Left renal cortex interstitium (tissue), 4 donors: ENCODE measurements at places on chromosomes 1 and 21. TPM values are rescaled to one million over a fixed set of nuclear protein-coding genes. Genes with fewer than 3 reads are reported as not detected.

DNA sequence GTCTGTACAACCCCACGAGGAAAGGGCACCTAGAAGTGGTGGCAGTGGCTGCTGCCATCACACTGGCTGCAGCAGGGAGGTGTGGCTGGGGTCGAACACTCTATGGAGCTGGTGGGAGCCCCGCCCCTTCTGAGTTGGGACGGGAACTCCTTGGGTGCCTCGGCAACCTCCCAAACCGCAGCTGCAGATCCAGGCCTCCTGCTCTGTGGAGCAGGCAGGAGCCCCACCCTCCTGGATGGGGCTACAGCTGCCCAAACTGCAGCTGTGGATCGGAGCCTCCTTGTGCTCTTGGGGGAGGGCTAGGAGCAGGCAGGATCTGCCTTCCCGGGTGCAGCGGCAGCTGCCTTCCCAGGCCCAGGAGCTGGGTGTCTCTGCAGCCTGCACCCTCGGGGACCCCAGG, 38.9 kb upstream of the TARDBP start:
- no peak for DNase-seq

DNA sequence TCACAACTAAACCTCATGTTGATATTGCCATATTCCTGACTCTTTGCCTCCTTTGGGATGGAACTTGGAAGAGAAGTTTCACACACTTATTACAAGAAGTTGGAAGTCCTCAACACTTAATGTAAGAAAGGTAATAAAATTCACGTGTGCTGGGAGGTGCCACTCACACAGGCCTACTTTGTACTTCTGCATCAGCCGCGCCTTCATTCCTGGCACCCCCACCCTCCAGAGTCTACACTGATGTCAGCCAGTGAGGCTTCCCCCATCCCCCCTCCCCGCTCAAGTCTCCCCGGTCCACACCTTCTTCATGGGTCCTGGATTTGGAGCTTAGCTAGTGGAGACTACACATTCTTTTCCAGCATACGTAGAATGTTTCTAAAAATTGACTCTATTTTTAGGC, 24.8 kb upstream of the SLC45A1 start:
- DNase-seq: no peak

DNA sequence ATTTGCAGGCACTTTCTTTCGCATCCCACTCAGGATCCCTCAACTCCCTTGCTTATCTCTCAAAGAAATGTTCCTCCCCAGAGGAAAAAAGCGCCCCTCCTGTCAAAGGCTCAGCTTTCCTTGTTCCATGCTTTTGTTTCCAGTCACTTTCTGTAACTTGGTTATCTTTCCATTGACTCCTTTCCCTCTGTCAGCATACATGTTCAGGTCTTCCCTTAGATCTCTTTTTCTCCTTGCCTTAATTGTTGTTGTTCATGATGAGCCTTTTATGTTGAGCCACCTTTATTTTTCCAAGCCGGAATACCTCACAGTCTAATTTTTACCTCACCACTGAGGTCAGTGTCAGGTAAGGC, 46.5 kb upstream of the PODN start:
- DNase-seq: no peak

- DNase-seq: no peak
Observed at GRCh38 chr1:64474665-64475439, 4.9 kb downstream of the CACHD1 start.

GRCh38 chr21:35007348-35007747, 41.8 kb downstream of the RUNX1 start:
- no peak for DNase-seq

GRCh38 chr1:160261893-160262794, at the start of gene DCAF8:
TSS of gene DCAF8 (minus strand) at chr1:160262549. CDS start at chr1:160244008, 18,541 bp downstream.
- DNase-seq: peak; percentile 96

DNA sequence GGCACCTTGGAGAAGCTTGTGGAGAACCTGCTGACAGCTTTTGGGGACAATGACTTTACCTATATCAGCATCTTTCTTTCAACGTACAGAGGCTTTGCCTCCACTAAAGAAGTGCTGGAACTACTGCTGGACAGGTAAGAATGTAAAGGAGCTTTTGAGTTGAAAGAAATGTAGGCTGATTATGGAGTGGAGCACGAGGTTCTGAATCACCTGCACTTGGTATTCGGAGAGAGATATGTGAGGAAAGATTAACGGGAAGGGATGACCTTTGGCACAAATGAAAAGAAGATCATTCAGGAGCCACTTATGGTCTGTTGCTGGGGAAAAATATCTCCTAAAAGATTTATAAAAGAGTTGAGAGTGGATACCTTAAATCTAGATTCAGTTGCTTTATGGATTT, 42.7 kb downstream of the RGL1 start:
- DNase-seq: no peak

DNA sequence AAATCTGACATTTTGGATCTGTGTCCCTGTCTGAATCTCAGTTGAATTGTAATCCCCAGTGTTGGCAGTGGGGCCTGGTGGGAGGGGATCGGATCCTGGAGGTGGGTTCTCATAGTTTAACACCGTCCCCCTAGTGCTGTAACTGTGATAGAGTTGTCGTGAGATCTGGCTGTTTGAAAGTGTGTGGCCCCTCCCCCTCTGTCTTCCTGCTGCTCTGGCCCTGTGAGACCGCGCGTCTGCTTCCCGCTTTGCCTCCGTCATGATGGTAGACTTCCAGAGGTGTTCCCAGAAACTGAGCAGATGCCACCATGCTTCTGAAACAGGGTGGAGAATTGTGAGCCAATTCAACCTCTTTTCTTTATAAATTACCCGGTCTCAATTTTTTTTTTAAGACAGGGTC, 25.0 kb downstream of the AGPAT3 start:
- no peak for DNase-seq

DNA sequence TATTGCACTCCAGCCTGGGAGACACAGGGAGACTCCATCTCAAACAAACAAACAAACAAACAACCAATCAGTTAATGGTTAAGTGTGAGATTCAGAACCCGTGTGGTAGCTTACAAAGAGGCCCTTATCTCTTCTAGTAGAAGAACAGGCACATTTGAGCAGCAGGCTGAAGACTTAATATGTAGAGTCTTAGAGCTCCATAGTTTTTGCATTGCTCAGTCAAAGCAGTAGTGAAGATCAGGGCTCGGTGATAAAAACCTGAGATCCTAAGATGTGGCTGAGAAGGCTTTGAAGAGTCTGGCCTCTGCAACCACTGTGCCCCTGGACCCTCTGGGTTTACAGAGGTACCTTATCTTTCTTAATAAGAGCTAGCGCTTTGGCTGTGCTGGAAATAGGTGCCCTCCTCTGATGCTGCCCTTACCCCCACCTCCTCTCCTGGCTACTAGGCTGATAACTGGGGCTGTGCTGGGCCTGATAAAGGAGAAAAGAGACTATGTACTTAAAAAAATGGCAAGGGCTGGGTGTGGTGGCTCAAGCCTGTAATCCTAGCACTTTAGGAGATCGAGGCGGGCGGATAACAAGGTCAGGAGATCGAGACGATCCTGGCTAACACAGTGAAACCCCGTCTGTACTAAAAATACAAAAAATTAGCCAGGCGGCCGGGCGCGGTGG, 10.5 kb upstream of the UCK2 start:
- DNase-seq: no peak

DNA sequence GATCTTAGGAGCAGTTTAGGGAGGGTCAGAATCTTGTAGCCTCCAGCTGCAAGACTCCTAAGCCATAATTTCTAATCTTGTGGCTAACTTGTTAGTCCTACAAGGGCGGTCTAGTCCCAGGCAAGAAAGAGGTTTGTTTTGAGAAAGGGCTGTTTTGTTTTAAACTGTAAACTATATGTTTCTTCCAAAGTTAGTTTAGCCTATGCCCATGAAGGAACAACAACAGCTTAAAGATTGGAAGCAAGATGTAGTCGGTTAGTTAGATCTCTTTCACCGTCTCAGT, 62.0 kb downstream of the SLC16A1 start:
- DNase-seq: no peak

DNA sequence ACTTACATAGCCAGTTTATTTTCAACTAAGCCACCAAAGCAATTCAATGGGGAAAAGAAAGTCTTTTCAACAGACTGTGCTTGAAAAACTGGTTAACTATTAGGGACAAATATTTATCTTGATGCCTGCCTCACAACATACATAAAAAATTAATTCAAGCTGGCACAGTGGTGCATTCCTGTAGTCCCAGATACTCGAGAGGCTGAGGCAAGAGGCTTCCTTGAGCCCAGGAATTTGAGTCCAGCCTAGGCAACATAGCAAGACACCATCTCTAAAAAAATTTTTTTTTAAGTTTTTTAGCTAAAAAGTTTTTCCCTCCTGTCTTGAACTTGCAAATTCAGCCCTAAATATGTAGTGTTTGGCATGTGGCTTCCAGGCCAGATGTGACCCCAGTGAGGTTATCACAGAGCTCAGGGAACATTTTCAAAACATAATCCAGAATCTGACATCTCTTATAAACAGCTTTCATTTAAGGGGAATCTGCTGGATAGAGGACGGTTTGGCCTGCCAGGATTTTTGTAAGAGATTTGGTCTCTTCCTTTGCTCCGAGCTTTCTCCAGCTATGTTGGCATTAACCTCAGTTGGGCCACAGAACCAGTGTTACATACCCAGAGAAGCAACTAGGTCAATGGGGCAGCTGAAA, 46.4 kb downstream of the COL6A1 start:
- no peak for DNase-seq

GRCh38 chr1:230851291-230851691, 17.0 kb downstream of the C1orf198 start:
- DNase-seq: no peak

DNA sequence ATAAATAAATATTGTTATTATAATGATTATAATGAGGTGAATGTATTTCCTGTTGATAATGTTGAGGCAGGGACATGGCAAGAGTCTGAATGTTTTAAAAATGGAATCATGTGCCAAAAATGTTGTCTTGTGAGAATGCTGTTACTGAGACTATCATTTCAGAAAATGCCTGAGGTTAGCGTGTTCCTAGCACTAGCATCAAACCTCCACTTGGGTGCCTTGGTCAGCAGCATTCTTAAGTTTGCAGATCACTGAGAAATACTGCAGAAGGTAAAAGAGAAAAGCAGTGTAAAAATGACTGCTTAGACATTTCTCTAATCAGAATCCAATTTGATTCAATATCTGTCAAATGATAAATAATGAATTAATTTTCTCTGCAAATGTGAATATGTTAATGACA, 50.8 kb downstream of the OLFM3 start:
- DNase-seq: no peak

- DNase-seq: no peak
Observed at GRCh38 chr1:18557621-18558465, 72.8 kb upstream of the PAX7 start.

Gene SPRR1B
- polyA plus RNA-seq: not detected

Gene CCDC190
- not detected for polyA plus RNA-seq

Gene LRRC3
- 4.4 TPM for polyA plus RNA-seq

Gene ORC1
- polyA plus RNA-seq: 6.0 TPM

Gene PDE4B
- 5.6 TPM for polyA plus RNA-seq

Gene LDLRAD1
- polyA plus RNA-seq: not detected

Gene FCGR3A
- polyA plus RNA-seq: 2.2 TPM

Gene KIF14
- polyA plus RNA-seq: 6.5 TPM

Gene ST6GALNAC3
- polyA plus RNA-seq: 85.7 TPM
